NCI-H446 (cell line): ENCODE measurements at places on chromosomes 6 and 20.
A peak's percentile ranks its signal among the peaks of the same experiment; 100 is the strongest.

- DNase-seq, result peak; percentile 34
These were observed 223.4 kb upstream of the FOXA2 start for GRCh38 chr20:22807646-22808244.

- no peak for DNase-seq
These were observed 25.1 kb downstream of the FKBP1C start for GRCh38 chr6:63236398-63236817.

DNA sequence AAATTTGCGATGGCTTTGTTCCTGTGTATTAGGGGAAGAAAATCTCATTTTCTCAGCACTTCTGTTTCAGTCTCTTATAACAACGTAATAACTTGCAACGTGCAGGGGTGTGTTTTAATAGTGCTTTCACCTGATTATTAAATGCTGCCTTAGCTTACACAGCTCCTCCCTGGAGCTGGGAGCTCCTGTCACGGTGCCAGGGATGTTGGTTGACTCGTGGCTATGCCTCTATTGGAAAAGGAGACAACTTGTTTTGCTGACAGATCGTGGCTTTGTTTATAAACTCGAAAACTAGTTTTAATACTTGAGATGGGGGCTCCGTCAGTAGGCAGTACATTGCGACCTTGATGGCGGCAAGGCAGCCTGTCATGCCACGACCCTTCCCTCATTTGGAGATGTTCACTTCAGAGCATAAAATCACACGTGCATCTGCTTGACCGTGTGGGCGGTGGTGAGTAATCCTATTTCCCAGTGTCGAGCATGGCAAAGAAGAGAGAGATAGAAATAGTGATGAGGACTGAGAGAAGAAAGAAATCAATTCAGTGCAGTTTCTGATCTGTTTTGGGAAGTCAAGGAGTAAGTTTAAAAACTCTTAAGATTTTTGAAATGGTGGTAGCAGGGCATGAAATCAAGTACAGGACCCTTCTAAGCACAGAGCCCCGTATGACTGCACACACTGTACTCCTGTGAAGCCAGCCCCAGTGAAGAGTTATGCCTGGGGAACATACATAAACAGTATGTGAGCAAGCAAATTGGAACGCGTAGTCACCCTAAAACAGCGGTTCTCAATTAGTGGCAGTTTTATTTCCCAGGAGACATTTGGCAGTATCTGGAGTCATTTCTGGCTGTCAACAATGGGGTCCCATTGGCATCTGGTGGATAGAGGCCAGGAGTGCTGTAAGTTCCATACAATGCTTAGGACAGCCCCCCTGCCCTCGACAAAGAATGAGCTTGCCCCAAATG is 147.2 kb downstream of the DOK5 start:
- DNase-seq, result no peak

- no peak for DNase-seq
These were observed 46.4 kb upstream of the CDKAL1 start for GRCh38 chr6:20487669-20488375.

DNA sequence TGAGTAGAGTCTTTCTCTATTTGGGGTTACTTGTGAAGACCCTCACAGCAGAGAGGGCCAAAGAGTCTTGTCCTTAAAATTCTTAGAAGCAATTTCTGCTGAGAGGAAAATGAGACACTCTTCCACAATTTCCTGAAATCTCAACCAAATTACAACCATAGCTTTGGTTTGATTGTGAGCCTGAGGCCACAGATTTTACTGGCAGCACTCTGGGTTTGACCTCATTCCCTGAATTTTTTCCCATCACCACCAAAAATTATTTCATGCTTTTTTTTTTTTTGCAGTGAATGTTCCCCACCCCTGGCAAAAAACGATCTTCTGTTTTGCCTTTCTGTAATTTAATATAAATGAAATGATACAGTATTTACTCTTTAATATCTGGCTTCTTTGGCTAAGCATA is 125.5 kb downstream of the THEMIS start:
- no peak for DNase-seq

GRCh38 chr6:166779963-166780683 is 153.1 kb upstream of the RPS6KA2 start:
- no peak for DNase-seq

DNA sequence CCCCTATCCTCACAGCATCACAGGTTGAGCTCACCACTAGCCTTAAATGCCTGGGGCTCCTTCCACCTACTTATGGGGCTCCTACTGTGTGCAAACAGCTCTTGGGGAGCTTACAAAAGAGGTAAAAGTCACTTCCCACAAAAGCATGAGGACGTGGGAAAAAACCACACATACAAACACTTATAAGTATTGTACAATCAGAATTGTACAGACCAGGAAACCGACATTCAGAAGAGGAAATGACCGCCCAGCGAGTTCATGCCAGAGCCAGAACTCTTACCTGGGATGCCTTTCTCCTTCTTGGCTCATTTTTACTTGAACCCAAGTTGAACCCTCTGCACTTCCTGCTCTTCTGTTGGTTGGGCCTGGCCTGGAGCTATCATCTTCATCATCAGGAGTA is 6.3 kb upstream of the PPP1R16B start:
- no peak for DNase-seq

- no peak for DNase-seq
These were observed 119.1 kb downstream of the TENT5A start for GRCh38 chr6:81633391-81633790.

DNA sequence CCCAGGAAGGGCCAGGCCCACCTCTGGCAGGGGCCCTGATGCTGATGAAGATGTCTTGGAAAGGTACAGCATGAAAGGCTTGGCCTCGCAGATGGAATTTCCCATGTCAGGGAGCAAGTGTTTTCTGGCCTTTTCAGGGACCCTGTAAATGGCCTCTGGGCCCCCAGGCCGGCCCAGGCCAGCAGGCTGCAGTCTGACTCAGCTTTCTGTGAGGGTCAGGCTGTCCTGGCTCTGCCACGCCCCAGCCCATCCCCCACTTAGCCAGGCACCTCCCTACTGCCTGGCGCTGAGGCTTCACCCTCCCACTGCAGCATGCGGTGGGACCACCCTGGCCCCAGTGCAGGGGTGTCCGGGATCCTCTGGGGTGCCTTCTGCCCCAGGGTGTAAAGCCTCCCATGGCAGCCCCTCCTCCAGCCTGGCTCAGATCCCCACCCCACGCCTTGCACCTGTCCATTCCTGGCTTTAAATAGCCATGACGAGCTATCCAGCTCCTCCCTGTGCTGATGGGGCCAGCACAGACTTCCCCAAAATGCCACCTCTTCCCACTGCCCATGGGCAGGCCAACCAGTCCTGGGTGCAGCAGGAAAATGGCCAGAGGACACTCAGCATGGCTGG is 35.6 kb upstream of the GATA5 start:
- DNase-seq, result no peak

DNA sequence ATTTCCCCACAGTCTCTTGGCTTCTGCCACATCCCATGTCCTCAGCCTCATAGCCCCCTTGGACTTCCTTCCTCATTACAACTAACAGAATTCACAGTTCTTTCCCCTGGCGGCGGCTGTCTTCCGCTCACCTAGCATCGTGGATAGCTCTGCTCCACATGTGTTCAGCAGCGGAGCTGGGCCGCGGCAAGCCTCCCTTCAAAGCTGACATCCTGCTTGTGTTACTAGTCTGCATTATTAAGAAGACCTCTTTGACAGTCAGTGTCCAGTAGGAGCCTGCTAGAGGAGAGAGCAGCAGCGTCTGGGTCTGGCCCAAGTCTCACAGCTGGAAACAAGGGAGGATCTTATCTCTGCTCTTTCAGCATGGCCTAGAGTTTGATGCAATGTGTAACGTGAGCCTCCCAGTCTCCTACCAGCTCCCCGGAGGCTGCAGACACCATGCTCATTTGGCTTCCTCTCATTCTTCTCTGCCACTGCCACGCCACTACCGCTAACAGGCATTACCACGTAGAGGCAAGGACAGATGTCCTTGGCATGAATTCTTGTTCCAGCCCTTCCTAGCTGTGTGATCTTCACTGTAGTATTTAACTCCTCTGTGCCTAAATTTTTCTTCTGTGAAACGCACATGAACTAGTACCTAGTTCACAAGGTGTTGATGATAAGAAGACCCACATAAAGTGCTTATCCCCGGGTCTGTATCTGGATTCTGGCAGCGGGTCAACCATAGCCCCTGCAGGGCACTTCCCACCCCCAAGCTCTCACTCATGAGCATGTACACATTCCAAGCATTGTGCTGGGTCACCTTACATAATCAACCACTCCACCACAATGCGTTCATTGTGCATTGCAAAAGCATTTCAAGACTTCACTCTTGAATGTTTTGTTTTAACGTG is 107.1 kb upstream of the BACH2 start:
- DNase-seq, result no peak

DNA sequence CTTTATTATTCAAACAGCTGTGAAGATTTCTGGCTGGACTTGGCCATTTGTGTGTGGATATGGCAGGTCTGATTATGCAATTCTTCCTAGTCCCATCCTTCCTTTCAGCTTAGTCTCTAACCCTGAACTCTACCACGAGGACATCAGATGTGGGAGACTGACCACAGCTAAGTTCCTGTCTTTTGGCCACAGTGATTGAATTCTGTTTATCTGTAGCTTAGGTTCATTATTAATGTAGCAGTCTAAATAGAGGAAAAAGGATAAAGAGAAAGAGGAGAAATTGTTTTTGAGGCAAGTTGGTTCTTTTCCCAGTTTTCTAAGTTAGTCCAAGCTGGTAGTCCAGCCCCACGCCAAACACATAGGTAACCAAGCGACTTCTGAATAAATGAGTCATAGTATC is 598.9 kb downstream of the RFPL4B start:
- no peak for DNase-seq

- DNase-seq, result no peak
These were observed 98.4 kb upstream of the ADTRP start for GRCh38 chr6:11876934-11877433.

GRCh38 chr20:53872561-53873229 is 197.7 kb downstream of the BCAS1 start:
- no peak for DNase-seq

- DNase-seq, result no peak
These were observed 93.3 kb downstream of the GPX5 start for GRCh38 chr6:28618898-28619555.

DNA sequence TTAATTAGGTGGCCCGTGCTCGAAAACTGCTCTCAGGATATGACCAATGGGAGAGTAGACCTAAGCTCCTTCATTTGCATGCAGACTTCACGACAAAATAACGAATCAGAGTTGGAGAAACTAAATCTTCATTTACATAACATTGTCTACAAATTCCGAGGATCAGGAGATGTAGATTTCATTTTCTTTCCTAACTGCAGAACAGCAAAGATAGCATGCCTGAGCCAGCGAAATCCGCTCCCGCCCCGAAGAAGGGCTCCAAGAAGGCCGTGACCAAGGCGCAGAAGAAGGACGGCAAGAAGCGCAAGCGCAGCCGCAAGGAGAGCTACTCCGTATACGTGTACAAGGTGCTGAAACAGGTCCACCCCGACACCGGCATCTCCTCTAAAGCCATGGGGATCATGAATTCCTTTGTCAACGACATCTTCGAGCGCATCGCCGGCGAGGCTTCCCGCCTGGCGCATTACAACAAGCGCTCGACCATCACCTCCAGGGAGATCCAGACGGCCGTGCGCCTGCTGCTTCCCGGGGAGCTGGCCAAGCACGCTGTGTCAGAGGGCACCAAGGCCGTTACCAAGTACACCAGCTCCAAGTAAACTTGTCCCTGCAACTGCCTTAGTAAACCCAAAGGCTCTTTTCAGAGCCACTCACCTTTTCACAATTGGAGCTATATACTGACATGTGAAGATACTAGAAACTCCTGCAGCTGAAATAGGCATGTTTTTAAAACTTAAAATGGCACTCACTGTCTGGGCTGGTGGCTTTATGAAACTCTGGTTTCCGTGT is 96.5 kb downstream of the HFE start:
- no peak for DNase-seq

DNA sequence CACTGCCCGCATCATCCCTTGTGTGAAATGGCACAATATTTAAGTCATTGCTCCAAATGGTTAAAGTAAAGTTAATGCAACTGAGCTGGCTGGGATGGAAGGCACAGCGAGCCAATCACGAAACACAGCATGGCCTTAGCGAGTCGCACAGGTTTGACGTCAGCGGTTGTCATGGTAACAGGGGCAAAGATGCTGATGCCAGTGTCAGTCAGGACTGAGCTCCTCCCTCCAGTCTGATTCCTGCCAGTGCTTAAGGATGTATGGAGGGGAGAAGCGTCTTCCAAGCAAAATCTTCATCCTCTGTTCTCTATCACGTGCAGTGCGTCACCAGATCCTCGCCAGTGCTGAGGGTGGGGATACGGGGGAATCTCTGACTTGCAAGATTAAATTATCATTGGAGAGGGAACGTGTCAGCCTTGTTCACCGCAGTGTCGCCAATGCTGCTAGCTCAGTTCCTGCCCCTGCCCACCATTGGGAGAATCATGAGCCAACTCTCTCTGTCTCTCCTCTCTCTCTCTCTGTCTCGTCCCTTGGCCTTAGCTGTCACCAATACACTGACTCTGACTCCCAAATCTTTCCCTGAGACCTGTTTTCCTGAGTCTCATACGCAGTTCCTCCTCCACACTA is 24.5 kb downstream of the TSPYL4 start:
- no peak for DNase-seq
